Endothelial cell of umbilical vein (primary cell): ENCODE measurements at places on chromosomes 16 and 17. TPM values are rescaled to one million over a fixed set of nuclear protein-coding genes. Genes with fewer than 3 reads are reported as not detected.

DNA sequence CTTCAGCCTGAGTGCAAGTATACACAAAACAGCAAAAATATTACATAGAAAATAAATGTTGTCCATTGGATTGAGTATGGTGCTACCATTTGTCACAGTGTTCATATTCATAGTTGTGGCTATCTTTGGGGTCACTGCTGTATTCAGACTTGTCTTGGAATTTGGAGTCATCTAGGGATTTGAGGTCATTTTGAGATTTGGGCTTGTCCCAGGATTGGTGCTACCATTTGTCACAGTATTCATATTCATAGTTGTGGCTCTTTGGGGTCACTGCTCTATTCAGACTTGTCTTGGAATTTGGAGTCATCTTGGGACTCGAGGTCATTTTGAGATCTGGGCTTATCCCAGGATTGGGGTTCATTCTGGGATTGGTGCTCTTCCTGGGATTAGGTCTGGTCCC is 24.8 kb downstream of the OMG start:
- H3K36me3 ChIP-seq = peaks cover under 1% of the 10 kb centered on the region
- no peaks in the 10 kb centered on the region for H3K27me3 ChIP-seq
- no peak overlapping the region for H3K27ac ChIP-seq
- H3K4me3 ChIP-seq = no peak overlapping the region
- DNase-seq = no peak
- H3K4me1 ChIP-seq = peaks cover 21% of the 10 kb centered on the region

DNA sequence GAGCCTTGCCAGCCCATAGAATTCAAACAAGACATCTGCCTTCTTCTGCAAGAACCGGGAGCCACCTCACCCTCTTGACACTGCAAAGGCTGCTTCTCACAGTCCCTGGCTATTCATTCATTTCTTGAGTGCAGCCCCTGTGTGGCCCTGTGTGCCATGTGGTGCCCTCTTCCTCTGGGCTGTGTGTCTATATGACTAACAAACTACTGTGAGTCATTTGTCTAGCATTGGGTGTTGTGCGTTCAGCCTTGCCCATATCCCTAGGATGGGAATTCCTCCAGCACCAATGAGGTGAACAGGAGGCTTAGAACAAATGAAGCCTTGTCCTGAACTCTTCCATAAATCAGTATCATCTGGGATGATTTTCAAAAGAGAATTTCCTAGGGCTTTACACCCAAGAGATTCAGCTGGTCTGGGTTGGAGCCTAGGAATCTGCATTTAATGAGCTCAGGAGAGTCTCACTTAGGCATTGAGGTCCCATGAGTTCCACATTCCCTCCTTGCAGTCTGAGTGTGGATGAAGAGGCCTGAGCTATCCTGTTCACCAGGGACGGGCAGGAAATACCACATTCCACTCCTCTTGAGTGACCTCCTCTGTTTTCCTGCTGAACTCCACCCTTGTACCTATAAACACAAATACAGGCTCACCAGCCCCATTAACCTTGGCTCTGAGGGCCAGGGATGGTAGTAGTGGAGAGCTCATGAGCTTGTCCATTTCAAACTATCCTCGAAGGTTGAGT is 308.7 kb upstream of the N4BP1 start:
- no peaks in the 10 kb centered on the region for H3K36me3 ChIP-seq
- no peak for DNase-seq
- H3K4me3 ChIP-seq = no peak overlapping the region
- H3K4me1 ChIP-seq = no peaks in the 10 kb centered on the region
- no peak overlapping the region for H3K27ac ChIP-seq
- no peaks in the 10 kb centered on the region for H3K27me3 ChIP-seq

DNA sequence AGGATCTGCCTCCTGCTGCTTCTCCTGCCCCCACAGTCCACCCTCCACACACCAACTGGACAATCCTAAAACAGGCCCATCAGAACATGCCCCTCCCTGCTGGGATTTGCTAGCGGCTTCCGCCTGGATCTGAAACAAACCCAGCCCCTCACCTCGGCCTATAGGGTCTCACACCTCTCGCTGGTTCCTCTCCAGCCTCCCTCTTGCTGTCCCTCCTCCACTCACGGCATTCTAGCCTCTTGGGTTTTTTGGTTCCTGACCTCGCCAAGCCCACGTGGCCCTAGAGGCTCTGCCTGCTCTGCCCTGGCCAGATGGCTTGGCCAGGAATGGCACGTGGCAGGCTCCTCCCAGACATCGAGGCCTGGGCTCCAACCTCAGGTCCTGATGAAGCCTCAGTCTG is 15.7 kb upstream of the MTSS2 start:
- no peak overlapping the region for H3K27ac ChIP-seq
- peaks cover 12% of the 10 kb centered on the region for H3K4me1 ChIP-seq
- no peaks in the 10 kb centered on the region for H3K27me3 ChIP-seq
- H3K36me3 ChIP-seq = no peaks in the 10 kb centered on the region

- no peaks in the 10 kb centered on the region for H3K36me3 ChIP-seq
- H3K4me1 ChIP-seq = peaks cover 35% of the 10 kb centered on the region
- peak; percentile 80 for DNase-seq
- H3K27me3 ChIP-seq = no peaks in the 10 kb centered on the region
These were observed 35.1 kb downstream of the IGF2BP1 start for GRCh38 chr17:49031965-49032928.

Gene BICDL2
- total RNA-seq = not detected in 2 replicates

Gene KRT40
- not detected in 2 replicates for total RNA-seq
